Fibroblast of skin of scalp (primary cell): ENCODE measurements at places on chromosomes 3 and 15.

DNA sequence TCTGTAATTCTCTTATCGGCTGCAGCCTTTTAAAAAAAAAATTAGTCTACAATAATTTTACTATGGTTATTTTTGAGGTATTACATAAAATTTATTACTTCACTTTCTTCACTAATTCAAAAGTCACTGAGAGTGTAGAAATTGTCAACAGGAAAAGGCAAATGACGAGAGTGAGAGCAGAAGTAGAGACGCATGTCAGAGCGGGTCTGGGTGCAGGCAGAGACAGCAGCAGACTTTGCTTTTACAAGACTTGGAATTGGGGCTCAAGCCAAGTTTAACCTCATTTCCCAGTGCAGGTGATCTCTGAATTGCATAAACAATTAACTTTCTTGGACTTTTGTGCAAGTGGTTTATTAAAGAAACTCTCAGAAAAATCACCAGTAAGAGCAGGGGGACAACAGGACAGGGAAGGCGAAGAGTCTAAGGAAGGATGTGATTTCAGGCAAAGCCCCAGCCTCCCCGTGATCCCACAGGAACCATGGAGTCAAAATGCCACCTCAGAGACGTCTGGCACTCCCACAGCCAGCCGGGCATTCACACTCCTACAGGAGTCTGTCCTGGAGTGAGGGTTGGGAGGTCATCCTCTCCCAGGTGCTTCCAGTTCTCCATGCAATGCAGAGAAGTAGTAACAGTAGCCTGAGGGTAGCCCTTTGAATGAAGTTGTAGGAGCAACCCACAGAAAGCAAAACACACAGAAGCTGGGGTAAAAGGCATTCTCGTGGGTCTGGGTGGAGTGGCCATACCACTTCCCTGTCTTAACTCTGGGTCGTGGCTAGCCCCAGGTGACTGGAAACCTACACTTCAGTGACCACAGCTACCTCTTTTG lies 274.0 kb upstream of the TGFBR2 start:
- no peak for DNase-seq

DNA sequence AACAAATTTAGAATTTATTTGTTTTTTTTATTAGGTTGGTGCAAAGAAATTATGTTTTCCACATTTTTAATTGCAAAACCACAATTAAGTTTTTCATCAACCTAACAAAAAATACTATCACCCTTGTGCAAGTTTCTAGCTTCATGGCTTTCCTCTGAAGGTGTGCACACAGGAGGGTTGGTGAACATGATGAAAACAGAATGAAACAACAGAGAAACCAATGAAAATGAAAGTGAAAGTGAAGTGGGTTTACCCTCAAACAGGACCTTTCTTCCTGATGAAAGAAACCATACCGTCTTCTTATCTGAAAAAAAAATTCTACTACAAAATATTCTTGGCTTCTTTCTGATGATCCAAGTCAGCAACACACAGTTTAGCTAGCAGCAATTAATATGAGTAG lies 71.9 kb upstream of the FEZF2 start:
- peak; percentile 20 for DNase-seq

DNA sequence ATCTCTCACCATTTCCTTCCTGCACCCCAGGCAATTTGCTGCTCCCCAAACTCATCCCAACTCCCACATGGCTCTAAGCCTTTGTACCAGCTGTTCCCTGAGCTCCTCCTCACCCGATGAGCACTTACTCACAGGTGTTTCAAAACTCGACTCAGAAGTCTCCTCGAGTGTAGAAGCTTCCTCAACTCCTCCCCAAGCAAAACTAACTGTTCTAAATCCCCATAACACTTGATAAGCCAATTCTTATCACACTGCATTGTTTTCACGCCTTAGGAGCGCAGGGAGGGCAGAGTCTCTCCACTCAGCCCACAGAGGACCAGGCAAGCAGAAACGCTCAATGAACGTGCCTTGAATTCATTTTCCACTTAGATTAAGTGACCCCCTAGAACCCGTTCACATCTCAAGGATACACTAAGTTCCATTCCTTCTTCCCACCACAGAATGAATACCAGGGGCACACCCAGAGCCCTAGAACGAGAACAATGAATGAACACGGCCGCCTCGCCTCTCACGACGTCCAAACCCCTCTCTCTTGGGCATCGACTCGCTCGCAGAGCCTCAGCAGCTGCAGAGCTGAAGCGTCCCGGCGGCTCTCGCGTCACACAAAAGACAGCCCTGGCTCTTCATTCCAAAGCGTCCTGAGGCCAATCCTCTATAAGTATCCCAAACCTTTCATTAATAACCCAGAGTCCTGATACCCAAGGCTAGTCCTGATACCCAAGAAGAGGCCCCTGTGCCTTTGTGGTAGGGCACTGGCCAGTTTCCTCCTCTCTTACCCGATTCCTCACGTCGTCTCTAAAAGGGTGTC lies 1.1 kb downstream of the RAF1 start:
- DNase-seq = peak; percentile 33

GRCh38 chr3:105062853-105063252 lies 303.9 kb upstream of the ALCAM start:
- DNase-seq = no peak

DNA sequence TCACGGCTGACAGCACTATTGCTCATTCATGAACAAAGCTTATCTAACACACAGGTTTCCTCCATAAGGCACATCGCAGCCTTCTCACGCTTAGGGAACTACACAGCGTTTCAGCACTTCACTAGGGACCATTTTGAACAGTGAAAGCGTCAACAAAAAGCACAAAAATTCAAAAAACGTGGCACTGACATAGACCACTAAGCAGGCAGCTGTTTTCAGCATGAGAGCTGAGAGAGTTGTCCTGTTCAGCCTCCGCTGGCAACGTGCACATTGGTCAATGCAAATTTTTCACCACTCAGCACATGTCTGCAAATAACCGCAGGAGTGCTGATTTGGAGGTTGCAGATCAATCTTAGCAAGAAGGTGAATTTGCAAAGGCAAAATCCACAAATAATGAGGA lies 109.2 kb downstream of the LRRK1 start:
- DNase-seq = no peak
